ENCODE measurements at places on chromosomes 3 and 15. TPM values are rescaled to one million over a fixed set of nuclear protein-coding genes. Genes with fewer than 3 reads are reported as not detected.

Gene CHRNA5
- 8.8 TPM for total RNA-seq

Gene PRR20G
- total RNA-seq, result not detected

Gene ALG1L2
- not detected for total RNA-seq

Gene GOLGA8M
- total RNA-seq, result 10.8 TPM

Gene THRB
- 22.8 TPM for total RNA-seq

Gene CLRN1
- total RNA-seq, result not detected

Gene ECE2
- 1.7 TPM for total RNA-seq

Gene IQCF5
- total RNA-seq, result not detected

Gene VGLL3
- 17.7 TPM for total RNA-seq

Gene MYL3
- total RNA-seq, result not detected

Gene GPR160
- total RNA-seq, result 1.2 TPM

Gene DNAJC19
- 38.1 TPM for total RNA-seq

Gene AGTR1
- total RNA-seq, result 12.0 TPM

Gene CRYGS
- not detected for total RNA-seq

Gene GUCA1C
- total RNA-seq, result not detected

Gene VIPR1
- total RNA-seq, result 9.3 TPM

Gene SLC12A1
- total RNA-seq, result not detected

Gene SYNM
- 62.6 TPM for total RNA-seq

Gene GOLGA8J
- total RNA-seq, result not detected
